Immature natural killer cell (primary cell): ENCODE measurements at places on chromosomes 2 and 18. TPM values are rescaled to one million over a fixed set of nuclear protein-coding genes. Genes with fewer than 3 reads are reported as not detected.

- H3K4me3 ChIP-seq, result no peak overlapping the region
- no peaks in the 10 kb centered on the region for H3K4me1 ChIP-seq
- no peak overlapping the region for H3K27ac ChIP-seq
- peaks cover 2% of the 10 kb centered on the region for H3K27me3 ChIP-seq
Observed at GRCh38 chr18:31438402-31438801, 9.1 kb upstream of the DSG3 start.

DNA sequence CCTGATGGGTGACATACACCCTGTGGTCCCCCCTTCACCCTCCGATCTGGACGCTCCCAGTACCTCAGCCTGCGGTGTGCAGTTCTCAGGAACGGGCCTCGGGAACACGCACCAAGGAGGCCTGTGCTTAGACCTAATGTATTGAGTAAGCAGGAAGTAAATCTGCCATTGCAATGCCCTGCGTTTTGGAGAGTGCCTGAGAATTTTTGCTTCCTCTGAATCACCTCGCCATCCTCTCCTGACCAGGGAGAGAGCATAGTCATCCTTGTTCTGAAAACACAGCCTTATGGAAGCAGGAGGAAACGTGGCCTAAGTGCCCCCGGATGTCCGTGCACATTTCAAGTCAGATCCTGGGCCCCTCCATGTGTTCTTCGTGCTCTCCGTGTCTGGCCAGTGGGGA is 272.2 kb downstream of the NDUFA10 start:
- no peaks in the 10 kb centered on the region for H3K4me1 ChIP-seq
- no peak overlapping the region for H3K4me3 ChIP-seq
- no peak overlapping the region for H3K27ac ChIP-seq
- no peak for DNase-seq
- peaks cover 3% of the 10 kb centered on the region for H3K27me3 ChIP-seq

GRCh38 chr2:134319596-134320254 is 65.9 kb downstream of the MGAT5 start:
- peaks cover 26% of the 10 kb centered on the region for H3K36me3 ChIP-seq
- H3K27ac ChIP-seq, result no peak overlapping the region
- H3K27me3 ChIP-seq, result peaks cover 4% of the 10 kb centered on the region
- no peak for DNase-seq
- H3K4me3 ChIP-seq, result no peak overlapping the region

DNA sequence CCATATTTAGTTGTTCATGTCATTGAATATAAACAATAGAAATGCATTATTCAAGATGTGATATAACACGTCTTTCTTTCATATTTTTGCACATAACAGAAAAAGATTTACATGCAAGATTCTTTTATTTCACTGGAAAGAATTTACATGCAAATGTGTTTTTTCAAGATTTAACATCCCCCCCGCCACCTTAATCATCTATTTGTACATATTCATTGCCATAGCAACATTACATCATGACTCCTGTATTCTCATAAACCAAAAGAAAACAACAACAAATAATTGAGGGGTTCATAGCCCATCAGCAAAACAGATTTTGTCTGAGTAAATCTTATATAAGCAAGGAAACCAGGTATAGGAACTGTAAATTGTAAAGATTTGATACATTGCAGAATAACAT is 3.2 kb upstream of the ACVR1C start:
- peaks cover 18% of the 10 kb centered on the region for H3K4me1 ChIP-seq
- H3K4me3 ChIP-seq, result no peak overlapping the region
- H3K27me3 ChIP-seq, result peaks cover 13% of the 10 kb centered on the region
- no peak for DNase-seq
- H3K27ac ChIP-seq, result no peak overlapping the region

DNA sequence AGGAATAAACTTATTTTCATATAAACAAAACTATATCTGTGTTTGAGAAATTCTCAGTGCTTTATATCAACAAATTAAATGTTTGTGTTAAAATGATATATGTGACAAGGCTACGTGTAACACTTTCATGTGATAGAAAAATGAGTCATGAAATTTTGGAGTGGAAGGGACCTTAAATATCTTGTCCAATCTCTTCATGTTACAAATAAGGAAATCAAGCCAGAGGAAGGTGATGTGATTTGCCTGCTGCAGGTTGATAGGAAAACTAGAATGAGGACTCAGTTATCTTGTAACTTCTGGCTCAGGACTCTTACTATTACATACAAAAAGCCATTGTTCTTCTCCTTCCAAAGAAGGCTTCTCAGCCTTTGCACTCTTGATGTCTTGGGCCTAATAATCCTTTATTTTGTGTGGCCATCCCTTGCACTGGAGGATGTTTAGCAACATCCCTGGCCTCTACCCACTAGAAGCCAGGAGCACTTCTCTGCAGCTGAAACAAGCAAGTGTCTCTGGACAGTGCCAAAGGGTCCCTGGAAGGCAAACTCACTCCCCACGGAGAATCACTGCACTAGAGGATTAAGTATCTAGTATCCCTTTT is 43.0 kb upstream of the NARS1 start:
- DNase-seq, result no peak
- no peaks in the 10 kb centered on the region for H3K36me3 ChIP-seq
- no peak overlapping the region for H3K27ac ChIP-seq
- H3K4me3 ChIP-seq, result no peak overlapping the region

DNA sequence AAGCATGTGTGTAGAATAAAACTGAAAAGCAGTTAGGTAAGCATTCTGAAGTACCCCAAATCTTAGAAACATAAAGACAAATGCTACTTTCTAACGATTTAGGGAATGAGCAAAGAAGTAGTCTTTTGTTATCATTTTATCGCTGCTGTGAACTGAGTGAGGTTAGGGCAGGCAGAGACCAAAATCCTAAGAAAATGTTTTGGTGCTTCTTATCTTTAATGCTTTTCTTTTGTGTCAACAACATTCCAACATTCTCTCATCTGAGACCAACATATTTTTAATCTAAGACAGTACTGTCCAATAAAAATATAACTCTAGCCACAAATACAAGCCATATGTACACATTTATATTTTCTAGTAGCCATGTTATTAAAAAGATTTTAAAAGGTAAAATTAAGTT is 789.4 kb upstream of the PIK3C3 start:
- no peaks in the 10 kb centered on the region for H3K36me3 ChIP-seq
- H3K27me3 ChIP-seq, result no peaks in the 10 kb centered on the region
- no peaks in the 10 kb centered on the region for H3K4me1 ChIP-seq
- no peak for DNase-seq
- no peak overlapping the region for H3K27ac ChIP-seq

GRCh38 chr2:75597949-75598348 is 37.2 kb upstream of the EVA1A start:
- peaks cover 3% of the 10 kb centered on the region for H3K27me3 ChIP-seq
- no peak overlapping the region for H3K4me3 ChIP-seq
- no peak overlapping the region for H3K27ac ChIP-seq
- H3K36me3 ChIP-seq, result no peaks in the 10 kb centered on the region
- DNase-seq, result no peak
- H3K4me1 ChIP-seq, result no peaks in the 10 kb centered on the region

GRCh38 chr2:4340536-4340935 is 637.2 kb downstream of the DCDC2C start:
- H3K36me3 ChIP-seq, result no peaks in the 10 kb centered on the region
- H3K4me1 ChIP-seq, result no peaks in the 10 kb centered on the region
- no peak overlapping the region for H3K4me3 ChIP-seq

- H3K27me3 ChIP-seq, result no peaks in the 10 kb centered on the region
- H3K4me3 ChIP-seq, result no peak overlapping the region
- DNase-seq, result no peak
- H3K36me3 ChIP-seq, result no peaks in the 10 kb centered on the region
- no peaks in the 10 kb centered on the region for H3K4me1 ChIP-seq
Observed at GRCh38 chr2:178327516-178327915, 123.5 kb downstream of the PRKRA start.

DNA sequence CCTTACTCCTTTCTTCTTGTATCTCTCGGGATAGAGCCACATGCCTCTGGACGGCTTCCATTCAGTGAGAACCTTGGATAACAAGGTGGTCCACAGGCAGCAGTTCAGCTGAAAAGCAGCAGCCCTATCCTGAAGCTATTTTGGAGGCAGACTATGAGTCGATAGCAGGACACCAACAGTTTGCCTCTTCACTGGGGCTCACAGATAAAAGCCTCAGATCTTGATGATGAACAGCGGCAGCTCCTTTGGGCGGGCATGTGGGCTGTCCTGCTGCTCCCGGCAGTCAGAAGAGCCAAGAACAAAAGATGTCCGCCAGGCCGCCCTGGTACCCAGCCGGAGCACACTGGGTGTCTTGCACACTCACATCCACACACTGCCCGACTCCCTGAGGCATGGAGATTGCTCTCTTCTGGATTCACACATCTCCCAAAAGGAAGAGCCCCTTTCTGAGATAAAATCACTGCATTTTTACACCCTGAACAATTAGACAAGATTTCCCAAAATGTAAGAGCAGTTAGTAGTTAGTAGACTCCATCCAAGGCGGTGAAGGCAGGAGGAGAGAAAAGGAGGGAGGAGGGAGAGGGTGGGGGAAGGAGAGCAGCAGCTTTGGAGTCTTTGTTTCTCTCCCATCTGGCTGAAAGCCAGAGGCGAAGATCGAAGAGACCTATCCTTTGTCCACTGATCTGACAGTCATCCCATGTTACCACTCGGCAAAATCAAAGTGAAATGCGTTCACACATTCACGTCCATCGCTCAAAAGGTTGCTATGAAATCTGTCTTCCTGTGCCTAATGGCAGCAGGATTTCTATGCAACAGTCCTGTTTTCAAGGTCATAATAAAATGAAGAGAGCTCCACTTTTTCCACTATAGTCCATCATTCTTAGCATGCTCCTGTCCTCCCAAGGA is 90.1 kb upstream of the KLF7 start:
- no peak for DNase-seq
- H3K27ac ChIP-seq, result no peak overlapping the region
- H3K36me3 ChIP-seq, result no peaks in the 10 kb centered on the region
- H3K27me3 ChIP-seq, result no peaks in the 10 kb centered on the region

GRCh38 chr2:15991231-15991630 is 50.9 kb downstream of the MYCN start:
- H3K4me1 ChIP-seq, result no peaks in the 10 kb centered on the region
- H3K27me3 ChIP-seq, result peaks cover 5% of the 10 kb centered on the region
- H3K27ac ChIP-seq, result no peak overlapping the region
- DNase-seq, result no peak
- H3K36me3 ChIP-seq, result no peaks in the 10 kb centered on the region

DNA sequence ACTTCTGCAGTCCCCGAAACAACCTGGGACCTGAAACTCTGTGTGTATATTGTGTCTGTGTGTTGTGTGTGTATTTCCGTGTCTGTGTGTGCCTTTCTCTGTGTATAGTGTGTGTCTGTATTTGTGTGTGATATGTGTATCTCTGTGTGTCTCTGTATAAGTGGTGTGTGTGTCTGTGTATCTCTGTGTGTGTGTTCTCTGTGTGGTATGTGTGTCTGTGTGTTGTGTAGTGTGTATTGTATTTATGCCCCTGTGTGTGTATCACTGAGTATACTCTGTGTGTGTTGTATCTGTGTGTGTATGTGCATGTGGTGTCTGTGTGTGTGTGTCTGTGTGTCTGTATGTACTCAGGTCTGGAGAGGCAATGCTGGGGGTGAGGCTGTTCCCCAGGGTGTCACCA is 11.6 kb downstream of the CASP8 start:
- no peak for DNase-seq
- peaks cover 95% of the 10 kb centered on the region for H3K4me1 ChIP-seq
- H3K36me3 ChIP-seq, result peaks cover 51% of the 10 kb centered on the region
- peak overlapping the region; percentile 97 for H3K27ac ChIP-seq

DNA sequence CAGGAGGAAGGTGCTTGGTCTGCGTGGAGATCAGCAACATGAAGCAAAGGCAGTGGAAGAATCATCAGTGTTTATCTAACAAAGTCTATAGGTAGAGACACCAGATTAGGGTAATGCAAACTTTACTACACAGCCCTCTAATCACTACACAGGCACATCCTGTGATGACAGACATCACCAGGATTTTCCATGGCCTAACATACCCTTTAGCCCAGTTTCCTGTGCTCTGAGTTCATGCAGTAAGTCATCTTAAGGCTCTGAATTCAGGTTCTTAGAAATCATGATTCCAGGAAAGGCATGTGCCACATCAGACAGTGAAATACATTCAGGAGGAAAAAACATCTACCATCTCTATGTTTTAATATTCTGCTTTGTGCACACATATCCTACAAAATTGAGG is 708.5 kb upstream of the SLC8A1 start:
- no peaks in the 10 kb centered on the region for H3K36me3 ChIP-seq
- H3K4me1 ChIP-seq, result no peaks in the 10 kb centered on the region
- DNase-seq, result no peak
- H3K27me3 ChIP-seq, result no peaks in the 10 kb centered on the region
- H3K27ac ChIP-seq, result no peak overlapping the region
- H3K4me3 ChIP-seq, result no peak overlapping the region

- no peak overlapping the region for H3K27ac ChIP-seq
- H3K27me3 ChIP-seq, result peaks cover 5% of the 10 kb centered on the region
- no peaks in the 10 kb centered on the region for H3K36me3 ChIP-seq
- peak; percentile 39 for DNase-seq
Observed at GRCh38 chr2:215931256-215931903, 82.0 kb downstream of the MREG start.

- H3K27me3 ChIP-seq, result peaks cover 2% of the 10 kb centered on the region
- H3K4me3 ChIP-seq, result no peak overlapping the region
- H3K27ac ChIP-seq, result no peak overlapping the region
- peaks cover 15% of the 10 kb centered on the region for H3K4me1 ChIP-seq
- peaks cover 5% of the 10 kb centered on the region for H3K36me3 ChIP-seq
Observed at GRCh38 chr2:11166476-11166875, 11.2 kb downstream of the SLC66A3 start.

- no peaks in the 10 kb centered on the region for H3K36me3 ChIP-seq
- H3K27ac ChIP-seq, result no peak overlapping the region
- H3K4me3 ChIP-seq, result no peak overlapping the region
- peaks cover 10% of the 10 kb centered on the region for H3K27me3 ChIP-seq
Observed at GRCh38 chr2:55431982-55432627, 12.4 kb upstream of the CCDC88A start.

- H3K27ac ChIP-seq, result peak overlapping the region; percentile 96
- no peaks in the 10 kb centered on the region for H3K36me3 ChIP-seq
- peaks cover 57% of the 10 kb centered on the region for H3K4me1 ChIP-seq
- DNase-seq, result peak; percentile 65
Observed at GRCh38 chr2:113886479-113887008, 3.3 kb upstream of the ACTR3 start.

DNA sequence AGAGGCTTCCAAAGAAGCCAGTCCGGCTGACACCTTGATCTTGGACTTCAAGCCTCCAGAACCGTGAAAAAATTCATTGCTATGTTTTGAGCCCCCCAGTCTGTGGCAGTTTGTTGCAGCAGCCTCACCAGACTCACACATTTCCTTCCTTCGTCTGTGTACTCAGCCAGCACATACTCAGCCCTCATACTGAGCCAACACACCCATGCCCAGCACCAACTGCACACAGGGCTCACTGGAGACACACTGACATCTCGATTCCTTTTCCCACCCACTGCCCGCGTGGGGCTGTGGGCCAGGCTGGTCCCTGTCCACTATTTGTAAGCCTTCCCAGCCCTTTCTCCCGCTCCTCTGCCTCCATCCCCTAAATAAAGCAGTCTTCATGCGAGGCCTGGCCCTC is 24.1 kb upstream of the NMUR1 start:
- H3K27me3 ChIP-seq, result peaks cover 5% of the 10 kb centered on the region
- peak; percentile 57 for DNase-seq
- peaks cover 11% of the 10 kb centered on the region for H3K36me3 ChIP-seq
- peaks cover 80% of the 10 kb centered on the region for H3K4me1 ChIP-seq
- H3K27ac ChIP-seq, result peak overlapping the region; percentile 95

- DNase-seq, result no peak
- no peak overlapping the region for H3K27ac ChIP-seq
- peaks cover 53% of the 10 kb centered on the region for H3K4me1 ChIP-seq
- H3K4me3 ChIP-seq, result no peak overlapping the region
- peaks cover 9% of the 10 kb centered on the region for H3K27me3 ChIP-seq
Observed at GRCh38 chr2:96549967-96550786, 13.6 kb downstream of the ARID5A start.

GRCh38 chr2:119517433-119517832 is 6.8 kb downstream of the SCTR start:
- no peak overlapping the region for H3K27ac ChIP-seq
- DNase-seq, result no peak

The GPR55 gene
- polyA plus RNA-seq, result not detected

The IL1RL1 gene
- 1.8 TPM for polyA plus RNA-seq

The BMP10 gene
- not detected for polyA plus RNA-seq

The CD8B2 gene
- polyA plus RNA-seq, result 0.52 TPM

The CDH20 gene
- not detected for polyA plus RNA-seq
